ENCODE measurements at places on chromosomes 7 and 10. TPM values are rescaled to one million over a fixed set of nuclear protein-coding genes. Genes with fewer than 3 reads are reported as not detected.

Gene PDE6C
- total RNA-seq = not detected

Gene CASP7
- 35.2 TPM for total RNA-seq

Gene HMX3
- total RNA-seq = 0.16 TPM

Gene EBLN1
- not detected for total RNA-seq

Gene RBP3
- not detected for total RNA-seq

Gene ZNF3
- total RNA-seq = 25.6 TPM

Gene HELLS
- total RNA-seq = 7.7 TPM

Gene MYL10
- total RNA-seq = not detected

Gene IRF5
- not detected for total RNA-seq

Gene MET
- total RNA-seq = 20.2 TPM
